ENCODE measurements at places on chromosomes 12 and 14.

DNA sequence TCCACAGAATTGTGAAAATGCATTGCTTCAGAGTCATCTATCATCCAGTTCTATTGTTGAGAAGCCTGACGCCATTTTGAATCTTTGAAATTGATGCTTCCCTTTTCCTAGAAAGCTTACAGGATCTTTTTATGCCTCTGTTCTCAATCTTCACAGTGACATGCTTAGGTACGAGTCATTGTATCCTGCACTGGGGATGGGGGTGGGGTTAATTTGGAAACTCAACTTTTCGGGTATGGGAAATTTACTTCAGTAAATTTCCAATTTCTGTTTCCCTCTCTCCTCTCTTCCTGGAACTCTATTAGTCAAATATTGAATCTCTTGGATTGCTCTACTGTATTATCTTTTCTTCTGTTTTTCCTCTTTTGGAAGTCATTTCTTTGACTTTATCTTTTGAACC, 24.5 kb downstream of the RNASE10 start:
- no peak for DNase-seq
- H3K4me3 ChIP-seq = no peak overlapping the region
- no peak overlapping the region for H3K27ac ChIP-seq
- H3K36me3 ChIP-seq = no peaks in the 10 kb centered on the region
- H3K27me3 ChIP-seq = no peaks in the 10 kb centered on the region

GRCh38 chr12:31572900-31573600, 17.9 kb downstream of the DENND5B start:
- DNase-seq = no peak
- H3K27ac ChIP-seq = no peak overlapping the region
- no peaks in the 10 kb centered on the region for H3K36me3 ChIP-seq
- no peaks in the 10 kb centered on the region for H3K27me3 ChIP-seq
- H3K4me1 ChIP-seq = no peaks in the 10 kb centered on the region

DNA sequence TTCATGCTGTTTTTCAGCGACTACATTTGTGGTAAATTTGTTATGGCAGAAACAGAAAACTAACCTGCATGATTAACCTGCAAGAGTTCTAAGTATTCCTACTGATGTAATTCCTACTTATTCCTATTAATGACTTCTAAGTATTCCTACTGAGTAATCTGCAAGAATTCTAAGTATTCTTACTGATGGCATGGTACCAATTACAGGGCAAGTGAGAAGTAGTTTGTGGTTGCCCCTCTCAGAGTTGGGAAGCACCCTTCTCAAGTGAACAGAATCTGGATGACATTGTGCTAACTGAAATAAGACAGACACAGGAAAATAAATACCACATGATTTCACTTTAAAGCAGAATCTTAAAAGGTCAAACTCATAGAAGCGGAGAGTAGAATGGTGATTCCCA, 100.9 kb upstream of the CPNE8 start:
- no peaks in the 10 kb centered on the region for H3K36me3 ChIP-seq
- no peaks in the 10 kb centered on the region for H3K4me1 ChIP-seq
- H3K27me3 ChIP-seq = no peaks in the 10 kb centered on the region
- DNase-seq = no peak

DNA sequence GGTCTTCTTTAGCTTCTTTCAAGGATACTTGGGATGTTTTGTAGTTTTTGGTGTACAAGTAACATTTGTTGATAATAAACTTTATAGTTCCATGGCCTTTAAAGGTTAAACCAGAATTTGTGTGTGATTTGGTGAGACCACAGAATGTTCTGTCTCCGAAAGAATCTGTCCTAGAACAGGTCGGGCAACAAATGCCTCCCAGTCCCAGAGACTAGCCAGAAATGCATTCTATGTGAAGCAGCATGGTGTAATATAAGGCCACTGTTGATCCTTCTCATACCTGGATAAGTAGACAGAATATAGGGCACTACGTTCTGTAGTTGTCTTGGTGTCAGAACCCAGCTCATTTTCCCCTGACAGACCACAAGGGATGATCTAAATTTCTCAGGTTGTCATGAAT, 10.0 kb downstream of the STYK1 start:
- H3K27me3 ChIP-seq = no peaks in the 10 kb centered on the region
- DNase-seq = no peak
- no peaks in the 10 kb centered on the region for H3K4me1 ChIP-seq
- no peak overlapping the region for H3K27ac ChIP-seq
- no peak overlapping the region for H3K4me3 ChIP-seq

GRCh38 chr12:131818821-131819585, 9.2 kb upstream of the MMP17 start:
- H3K4me3 ChIP-seq = no peak overlapping the region
- H3K27ac ChIP-seq = no peak overlapping the region
- DNase-seq = no peak
- H3K4me1 ChIP-seq = no peaks in the 10 kb centered on the region
- no peaks in the 10 kb centered on the region for H3K27me3 ChIP-seq
- H3K36me3 ChIP-seq = no peaks in the 10 kb centered on the region

DNA sequence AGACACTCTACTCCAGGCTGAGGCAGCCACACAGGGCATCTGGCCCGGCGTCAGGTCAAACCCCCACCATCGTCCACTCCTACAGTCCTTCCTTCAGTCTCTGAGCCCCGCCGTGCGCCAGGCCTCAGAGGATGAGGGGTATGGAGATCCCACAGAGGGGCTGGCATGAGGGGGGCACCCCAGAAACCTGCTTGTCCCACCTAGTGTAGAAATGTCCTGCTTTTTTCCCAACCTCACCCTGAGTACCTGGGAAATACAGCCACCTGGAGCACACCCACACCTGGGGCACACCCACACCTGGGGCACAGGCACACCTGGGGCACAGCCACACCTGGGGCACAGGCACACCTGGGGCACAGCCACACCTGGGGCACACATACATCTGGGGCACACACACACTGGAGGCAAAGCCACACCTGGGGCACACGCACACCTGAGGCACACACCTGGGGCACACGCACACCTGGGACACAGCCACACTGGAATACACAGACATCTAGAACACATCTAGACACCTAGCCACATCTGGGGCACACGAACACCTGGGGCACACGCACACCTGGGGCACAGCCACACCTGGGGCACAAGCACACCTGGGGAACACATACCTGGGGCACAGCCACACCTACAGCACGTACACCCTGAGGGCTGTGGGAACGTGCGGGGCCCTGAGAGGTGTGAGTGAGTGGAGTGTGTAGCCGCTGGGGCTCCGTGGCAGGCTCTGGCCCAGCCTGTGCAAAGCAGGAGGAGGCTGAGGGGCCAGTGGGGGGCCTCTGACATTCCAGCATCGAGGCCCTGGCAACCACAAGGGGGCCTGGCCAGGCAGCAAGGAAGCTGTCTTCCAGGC, 18.4 kb downstream of the AKT1 start:
- H3K36me3 ChIP-seq = no peaks in the 10 kb centered on the region
- DNase-seq = no peak
- no peaks in the 10 kb centered on the region for H3K27me3 ChIP-seq
- no peak overlapping the region for H3K4me3 ChIP-seq

GRCh38 chr12:65769880-65770279, 54.4 kb upstream of the HMGA2 start:
- H3K27ac ChIP-seq = no peak overlapping the region
- H3K4me1 ChIP-seq = no peaks in the 10 kb centered on the region
- peaks cover 5% of the 10 kb centered on the region for H3K27me3 ChIP-seq

DNA sequence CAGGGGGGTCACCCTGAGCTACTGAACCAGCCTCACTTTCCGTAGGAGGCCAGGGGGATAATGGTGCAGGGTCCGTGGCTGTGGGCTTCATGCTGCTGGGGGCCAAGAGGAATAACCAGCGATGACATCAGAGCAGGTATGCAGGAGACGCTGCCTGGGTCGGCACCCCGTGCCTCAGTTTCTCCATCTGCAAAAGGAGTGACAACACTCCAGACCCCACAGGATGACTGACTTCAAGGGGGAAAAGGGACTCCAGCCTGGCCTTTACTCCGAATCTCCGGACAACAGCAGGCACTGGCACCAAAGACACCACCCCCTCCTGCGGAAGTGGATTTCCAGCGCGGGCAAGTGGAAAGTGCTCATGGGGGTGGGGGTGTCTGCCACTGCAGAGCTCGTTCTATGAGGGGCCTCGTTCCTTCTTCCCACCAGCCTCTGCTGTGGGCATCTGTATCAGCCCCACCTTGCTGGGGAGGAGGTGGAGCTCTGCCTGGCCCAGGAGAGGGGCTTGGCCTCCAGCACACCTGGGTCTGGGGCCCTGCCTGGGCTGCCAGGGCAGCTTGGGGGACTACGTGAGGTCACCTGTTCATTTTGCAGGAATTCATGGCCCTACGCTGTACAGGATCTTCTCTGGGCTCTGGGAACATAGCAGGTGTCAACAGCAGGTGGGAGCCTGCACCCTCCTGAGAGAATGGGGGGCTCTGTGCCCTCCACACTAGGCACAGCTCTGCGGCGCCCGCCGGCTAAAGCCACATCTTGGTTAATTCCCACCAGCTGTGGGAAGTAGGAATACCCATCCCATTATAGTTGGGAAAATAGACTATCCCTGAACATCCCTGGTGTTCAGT, 216.6 kb upstream of the C14orf180 start:
- H3K27me3 ChIP-seq = no peaks in the 10 kb centered on the region
- H3K27ac ChIP-seq = no peak overlapping the region
- no peak for DNase-seq
- H3K4me3 ChIP-seq = no peak overlapping the region
- no peaks in the 10 kb centered on the region for H3K4me1 ChIP-seq

- no peak for DNase-seq
- H3K4me3 ChIP-seq = no peak overlapping the region
- no peak overlapping the region for H3K27ac ChIP-seq
- H3K36me3 ChIP-seq = no peaks in the 10 kb centered on the region
Measured at GRCh38 chr12:111197376-111197944, 171.4 kb downstream of the PHETA1 start.

DNA sequence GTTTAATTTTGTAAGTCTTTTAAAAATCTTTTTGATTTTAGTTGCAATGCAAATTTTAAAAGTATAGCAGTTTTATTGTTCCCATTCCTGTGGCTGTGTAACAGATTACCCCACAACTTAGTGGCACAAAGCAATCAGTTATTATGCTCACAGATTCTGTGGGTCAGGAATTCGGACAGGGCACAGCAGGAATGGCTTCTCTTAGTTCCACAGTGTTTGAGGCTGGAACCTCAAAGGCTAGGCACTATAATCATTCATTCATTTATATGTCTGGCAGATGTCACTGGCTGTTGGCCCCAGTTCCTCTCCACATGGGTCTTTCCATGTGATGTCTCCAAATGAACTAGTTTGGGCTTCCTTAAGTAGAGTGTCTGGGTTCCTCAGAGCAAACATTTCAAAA, 193.3 kb downstream of the RAD51B start:
- H3K4me1 ChIP-seq = no peaks in the 10 kb centered on the region
- H3K4me3 ChIP-seq = no peak overlapping the region
- no peak for DNase-seq
- H3K27ac ChIP-seq = no peak overlapping the region
